ENCODE measurements at places on chromosomes 5 and 9.
A peak's percentile ranks its signal among the peaks of the same experiment; 100 is the strongest.

GRCh38 chr9:135326633-135327152 is 152.9 kb upstream of the PPP1R26 start:
- DNase-seq: no peak

GRCh38 chr5:169265888-169266287 is 35.1 kb downstream of the SLIT3 start:
- DNase-seq: no peak

DNA sequence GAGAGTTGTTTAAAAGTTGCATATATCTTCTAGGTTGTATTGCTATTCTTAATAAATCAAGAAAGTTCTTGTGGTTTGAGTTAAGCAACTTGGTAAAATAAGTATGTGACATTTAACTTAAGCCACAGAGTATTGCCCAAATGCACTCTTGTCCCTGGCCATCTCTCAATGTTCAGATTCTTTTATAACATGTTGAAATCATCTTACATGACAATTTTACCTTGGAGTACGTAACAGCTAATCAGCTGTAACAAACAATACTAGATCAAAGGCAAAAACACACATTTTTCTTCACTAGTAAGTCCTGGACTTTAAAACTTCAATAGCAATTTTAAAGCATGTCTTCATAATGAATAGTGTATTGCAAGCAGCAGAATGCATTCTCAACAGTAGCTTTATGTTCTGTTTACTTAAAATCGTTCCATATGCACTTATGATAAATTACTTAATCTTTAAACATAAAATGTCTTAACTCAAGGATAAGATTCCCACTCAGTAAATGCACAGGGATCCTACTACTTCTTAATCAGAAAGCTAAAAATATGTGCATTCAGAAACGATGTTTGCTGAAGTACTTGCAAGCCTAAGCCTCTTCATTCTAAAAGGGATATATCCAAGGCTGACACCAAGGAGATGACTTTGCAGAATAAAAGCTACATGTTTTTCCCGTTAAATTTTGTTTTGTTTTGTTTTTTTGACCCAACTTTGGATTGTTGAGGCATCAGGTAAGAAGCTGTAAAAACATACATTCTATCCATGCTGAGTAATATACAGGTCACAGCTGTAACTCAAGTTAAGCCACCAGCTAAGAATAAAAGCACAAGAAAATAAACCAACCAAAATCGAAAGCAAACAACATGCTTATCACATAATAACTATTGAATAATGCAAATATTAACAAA is 86.1 kb upstream of the NFIB start:
- DNase-seq: no peak

DNA sequence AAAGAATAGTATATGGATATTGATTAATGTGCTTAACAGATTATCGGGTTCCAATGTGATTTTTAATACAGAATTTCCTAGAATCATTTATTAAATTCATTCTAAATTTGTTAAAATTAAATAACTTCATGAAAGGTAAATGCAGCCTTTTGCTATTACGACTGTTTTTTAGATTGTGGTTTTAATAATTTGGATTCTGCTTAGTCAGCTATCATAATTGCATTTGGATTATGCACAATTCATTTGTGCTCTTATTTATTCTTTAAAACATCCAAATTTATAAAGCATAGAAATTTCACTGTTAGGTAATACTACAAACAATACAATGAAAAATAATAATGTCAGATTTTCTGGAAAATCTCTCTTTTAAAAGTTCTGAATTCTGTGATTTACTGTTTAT is 1598.5 kb downstream of the EFNA5 start:
- DNase-seq: no peak

GRCh38 chr9:14428781-14429230 is 114.9 kb upstream of the NFIB start:
- peak; percentile 34 for DNase-seq

DNA sequence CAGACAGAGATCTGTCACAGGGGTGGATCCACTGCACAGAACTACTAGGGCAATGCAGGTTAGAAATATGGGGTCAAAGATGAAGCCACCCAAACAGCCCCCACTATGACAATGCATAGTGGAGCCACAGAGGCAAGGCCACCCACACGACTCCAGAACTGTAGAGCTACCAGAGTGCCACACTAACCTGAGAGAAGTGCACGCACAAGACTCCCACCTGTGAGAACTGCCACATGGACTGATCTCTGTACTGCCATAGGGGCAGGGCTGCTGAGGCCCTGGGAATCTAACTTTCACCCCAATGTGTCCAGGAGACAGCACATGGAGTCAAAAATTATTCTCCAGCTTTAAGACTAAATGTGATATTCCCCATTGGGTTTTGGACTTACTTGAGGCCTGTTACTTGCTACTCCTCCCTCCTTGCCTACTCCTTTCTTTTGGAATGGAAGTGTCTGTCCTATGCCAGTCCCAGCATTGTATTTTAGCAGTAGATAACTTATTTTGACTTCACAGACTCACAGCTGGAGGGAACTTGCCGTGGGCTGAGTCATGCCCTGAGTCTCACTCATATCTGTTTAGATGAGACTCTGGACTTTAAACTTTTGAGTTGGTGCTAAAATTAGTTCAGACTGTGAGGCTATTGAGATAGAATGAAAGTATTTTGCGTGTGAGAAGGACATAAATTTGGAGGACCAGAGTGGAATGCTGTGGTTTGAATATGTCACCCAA is 853.3 kb downstream of the MAT2B start:
- DNase-seq: no peak

DNA sequence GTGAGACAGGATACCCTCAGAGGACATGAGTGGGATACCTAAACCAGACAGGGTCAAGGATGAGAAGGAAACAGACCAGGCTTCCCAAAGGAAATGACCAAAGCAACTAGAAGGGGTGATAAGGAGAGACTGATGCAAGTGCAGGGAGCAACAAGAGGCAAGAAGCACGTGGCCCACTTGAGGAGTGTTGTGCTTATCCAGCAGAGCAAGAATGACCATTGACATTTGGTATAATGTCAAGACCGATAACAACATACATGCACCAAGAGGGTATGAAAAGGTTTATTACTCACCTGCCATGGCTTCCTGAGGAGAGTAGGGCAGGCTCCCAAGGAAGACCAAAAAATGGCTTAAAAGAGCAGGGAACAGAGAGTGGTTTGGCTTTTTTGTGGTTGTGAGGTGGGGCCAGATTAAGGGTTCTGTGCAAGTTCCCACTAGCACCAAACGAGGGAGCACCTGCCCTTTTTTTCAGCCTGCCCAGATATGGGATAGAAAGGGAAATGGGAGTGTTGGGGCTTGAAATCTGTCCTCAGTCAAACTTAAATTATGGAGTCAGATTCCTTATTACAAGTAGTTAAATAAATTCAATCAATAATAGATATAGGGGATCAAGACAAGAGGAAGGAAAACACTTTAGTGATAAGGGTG is 513.6 kb downstream of the RASEF start:
- DNase-seq: no peak

- DNase-seq: no peak
These were observed 150.8 kb upstream of the SLC44A1 start for GRCh38 chr9:105093685-105094084.

- DNase-seq: no peak
These were observed 193.7 kb downstream of the TLE4 start for GRCh38 chr9:79765466-79765865.

All from Kasumi-1 (cell line).